CD4-positive, alpha-beta T cell treated with Interleukin-2 at 100 ng/mL for 4 hours (primary cell): ENCODE measurements at places on chromosomes 4 and X.

GRCh38 chr4:187685247-187685646 lies 310.3 kb upstream of the ZFP42 start:
- DNase-seq = no peak

DNA sequence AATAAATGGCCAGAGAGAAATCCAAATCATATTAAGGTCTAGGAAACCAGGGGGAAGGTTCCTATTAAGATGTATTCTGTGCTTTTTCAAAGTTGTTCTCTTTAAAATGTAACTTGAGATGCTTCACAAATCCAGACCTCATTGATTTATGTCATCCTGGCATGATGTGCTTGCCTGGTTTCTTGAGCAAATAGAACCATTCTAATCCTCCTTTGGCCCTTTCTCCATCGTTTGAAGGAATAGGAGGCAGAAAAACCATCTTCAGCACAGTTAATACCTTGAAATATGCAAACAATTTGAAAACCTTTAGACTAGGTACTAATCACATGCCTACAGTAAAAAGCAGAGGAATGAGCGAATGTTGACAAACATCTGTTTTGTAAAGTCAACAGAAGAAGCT lies 202.2 kb upstream of the CXorf66 start:
- no peak for DNase-seq

- no peak for DNase-seq
These were observed 185.8 kb downstream of the RNF150 start for GRCh38 chr4:140947506-140947905.

GRCh38 chrX:106564986-106565385 lies 46.8 kb upstream of the RADX start:
- no peak for DNase-seq

- DNase-seq = no peak
These were observed 291.5 kb upstream of the BOD1L1 start for GRCh38 chr4:13918991-13919441.

- no peak for DNase-seq
These were observed 12.8 kb downstream of the TMPRSS11E start for GRCh38 chr4:68460085-68460484.

DNA sequence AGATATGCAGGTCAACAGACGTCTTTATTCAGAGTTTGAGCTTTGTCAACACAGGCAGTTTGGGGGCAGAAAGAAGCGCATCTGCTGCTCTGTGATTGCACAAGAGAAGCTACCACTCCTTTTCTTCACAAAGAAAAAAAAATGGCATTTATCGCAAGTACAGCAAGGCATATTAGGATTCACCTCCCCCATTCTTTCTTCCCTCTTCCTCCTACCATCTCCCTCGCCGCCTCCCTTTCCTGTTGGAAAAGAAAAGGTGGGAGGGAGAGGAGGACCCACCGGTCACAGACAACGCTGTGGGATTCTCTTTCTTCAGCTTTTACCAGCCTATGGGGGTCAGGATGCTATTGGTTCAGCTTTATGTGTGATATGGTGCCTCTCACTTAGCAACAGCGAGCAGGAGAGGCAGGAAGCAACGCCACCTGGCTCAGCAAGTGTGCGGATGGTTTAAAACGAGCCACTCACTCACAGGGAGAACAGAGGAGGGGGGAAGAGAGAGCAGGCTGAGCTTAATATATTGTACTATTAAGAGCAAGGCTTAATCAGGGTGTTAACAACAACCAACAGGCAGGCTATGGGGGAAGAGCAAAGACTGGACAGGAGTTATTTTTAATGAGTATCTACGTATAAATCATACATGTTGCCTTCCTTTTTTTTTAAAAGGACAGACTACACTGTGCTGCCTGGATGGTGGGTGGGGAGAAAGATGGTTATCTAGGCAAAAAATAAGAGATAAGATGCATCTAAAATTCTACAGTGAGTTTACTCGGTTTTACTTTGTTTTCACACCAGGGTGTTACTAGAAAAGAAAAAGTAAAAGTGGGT lies 104.7 kb downstream of the MAML3 start:
- DNase-seq = peak; percentile 43

GRCh38 chrX:10156199-10157031 lies at the start of gene CLCN4:
Gene CLCN4, plus strand, starts transcription at chrX:10156975. Its CDS starts 28,058 bp downstream, at chrX:10185033.
- DNase-seq = no peak

DNA sequence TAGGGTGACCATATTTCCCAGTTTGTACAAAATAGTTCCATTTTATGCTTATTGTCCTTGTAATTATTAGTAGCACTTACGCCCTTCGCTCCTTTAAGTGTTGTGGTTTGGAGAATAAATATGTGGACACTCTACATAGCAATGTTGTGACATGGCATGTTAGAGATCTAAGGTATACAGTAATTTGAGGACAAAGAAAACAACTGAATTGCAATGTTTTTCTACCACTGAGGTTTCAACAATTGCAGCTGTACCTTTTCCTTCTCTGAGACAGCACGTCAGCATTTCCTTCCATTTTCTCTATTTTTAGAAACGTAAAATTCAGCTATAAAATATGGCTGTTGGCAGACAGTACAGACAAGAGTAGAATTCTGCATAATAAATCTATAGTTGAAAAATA lies 323.1 kb downstream of the MAPK10 start:
- no peak for DNase-seq

DNA sequence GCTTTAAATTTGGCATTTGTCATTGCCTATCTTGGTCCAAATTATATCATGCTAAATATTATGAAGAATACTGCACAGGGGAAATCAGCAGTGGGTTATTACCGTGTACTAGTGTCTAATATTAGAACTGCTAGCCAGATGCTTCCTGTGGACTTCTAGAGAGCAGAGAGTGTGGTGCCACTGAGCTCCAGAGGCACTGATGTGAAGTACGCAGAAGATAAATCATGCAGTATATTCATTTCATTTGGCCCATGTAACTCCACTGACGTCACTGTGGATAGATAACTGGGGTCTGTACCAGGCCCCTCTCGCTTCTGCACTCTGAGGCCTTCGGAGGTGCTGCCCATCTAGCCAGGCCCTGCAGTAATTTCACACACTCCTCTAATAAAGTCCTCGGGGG lies 80.0 kb downstream of the ALPK1 start:
- DNase-seq = no peak

DNA sequence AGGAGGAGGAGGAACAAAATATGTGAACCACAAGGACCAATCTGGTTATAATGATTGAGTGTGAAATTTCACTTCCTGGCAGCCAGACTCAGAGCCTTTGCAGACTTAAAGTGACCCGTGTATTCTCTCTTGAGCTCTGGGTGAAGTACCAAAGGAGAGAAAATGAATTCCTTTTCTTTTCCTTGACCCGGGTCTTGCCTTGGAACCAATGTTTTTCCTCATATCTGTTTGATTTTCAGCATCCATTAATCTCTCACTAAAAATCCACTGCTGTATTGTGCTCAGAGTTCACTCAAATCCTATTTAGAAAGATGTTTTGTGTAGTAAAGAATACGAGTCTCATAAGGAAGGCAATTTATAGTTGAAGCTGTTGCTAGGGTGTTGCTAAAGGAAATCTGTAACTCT lies 78.3 kb upstream of the C1QTNF7 start:
- no peak for DNase-seq

GRCh38 chrX:66015152-66015831 lies 24.6 kb downstream of the VSIG4 start:
- DNase-seq = peak; percentile 15

GRCh38 chr4:22240814-22241213 lies 275.1 kb downstream of the ADGRA3 start:
- DNase-seq = no peak
